ENCODE measurements at places on chromosomes 2 and 18. TPM values are rescaled to one million over a fixed set of nuclear protein-coding genes. Genes with fewer than 3 reads are reported as not detected.

- DNase-seq, result no peak
Measured at GRCh38 chr2:236180076-236180816, 12.1 kb upstream of the GBX2 start.

DNA sequence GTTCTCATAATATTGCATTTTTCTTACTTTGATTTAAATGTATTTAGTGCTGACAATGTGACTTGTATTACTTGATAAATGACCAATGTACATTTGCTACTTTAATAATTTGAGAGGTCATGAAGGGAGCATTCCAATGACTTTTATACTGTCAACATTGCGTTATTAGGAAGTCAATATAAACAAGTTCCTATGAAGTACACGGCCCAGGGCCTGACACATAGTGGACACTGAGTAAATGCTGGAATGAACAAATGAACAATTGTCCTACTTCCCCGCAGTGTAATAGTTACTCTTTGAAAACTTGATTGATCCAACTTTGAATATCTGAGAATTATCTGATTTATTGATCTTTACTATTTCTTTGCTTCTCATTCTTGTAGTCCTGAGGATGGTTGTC lies 47.3 kb downstream of the PKP4 start:
- no peak for DNase-seq

- no peak for DNase-seq
Measured at GRCh38 chr2:37377187-37377532, 32.7 kb downstream of the QPCT start.

The AQP12B gene
- not detected for total RNA-seq

DNA sequence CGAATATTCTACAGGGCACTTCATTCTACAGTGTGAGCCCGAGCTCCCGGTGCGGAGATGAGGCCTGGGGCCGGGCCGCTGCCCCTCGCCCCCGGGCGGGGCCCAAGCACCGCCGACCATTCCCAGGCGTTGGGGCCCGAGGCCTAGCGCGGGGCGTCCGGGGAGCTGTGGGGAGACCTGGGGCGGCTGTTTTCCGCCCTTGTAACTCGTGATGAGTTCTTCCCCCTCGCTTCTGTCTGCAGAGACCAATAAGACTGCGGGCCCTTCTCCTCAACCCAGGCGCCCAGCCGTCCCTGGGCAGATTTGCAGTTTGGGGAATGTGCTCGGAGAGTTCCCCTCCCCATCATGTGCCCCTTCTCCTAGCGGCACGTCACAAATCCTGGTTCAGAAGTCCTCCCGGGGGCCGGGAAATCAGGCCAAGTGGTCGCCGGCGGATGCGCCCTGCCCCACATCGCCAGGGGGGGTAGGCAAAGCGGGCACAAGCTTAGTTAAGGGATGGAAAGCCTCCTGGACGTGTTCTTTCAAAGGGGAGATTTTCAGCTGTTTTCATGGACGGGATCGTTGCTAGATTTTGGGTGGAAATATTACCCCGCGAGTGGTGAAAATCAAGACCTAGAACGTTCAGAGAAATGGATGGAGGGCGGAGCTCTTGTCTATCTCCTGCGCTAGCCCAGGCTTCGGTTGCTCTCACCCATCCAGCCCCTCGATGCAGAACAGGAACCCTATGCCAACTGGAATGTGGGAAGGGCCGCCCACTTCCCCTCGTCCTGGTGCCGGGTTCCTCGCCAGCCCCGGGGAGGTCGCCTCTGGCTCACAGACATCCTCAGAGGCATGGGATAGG lies 18.8 kb upstream of the HAAO start:
- DNase-seq, result peak; percentile 94

The KCNG2 gene
- not detected for total RNA-seq

GRCh38 chr2:102291319-102292075 lies 19.9 kb upstream of the IL1RL1 start:
- DNase-seq, result no peak

DNA sequence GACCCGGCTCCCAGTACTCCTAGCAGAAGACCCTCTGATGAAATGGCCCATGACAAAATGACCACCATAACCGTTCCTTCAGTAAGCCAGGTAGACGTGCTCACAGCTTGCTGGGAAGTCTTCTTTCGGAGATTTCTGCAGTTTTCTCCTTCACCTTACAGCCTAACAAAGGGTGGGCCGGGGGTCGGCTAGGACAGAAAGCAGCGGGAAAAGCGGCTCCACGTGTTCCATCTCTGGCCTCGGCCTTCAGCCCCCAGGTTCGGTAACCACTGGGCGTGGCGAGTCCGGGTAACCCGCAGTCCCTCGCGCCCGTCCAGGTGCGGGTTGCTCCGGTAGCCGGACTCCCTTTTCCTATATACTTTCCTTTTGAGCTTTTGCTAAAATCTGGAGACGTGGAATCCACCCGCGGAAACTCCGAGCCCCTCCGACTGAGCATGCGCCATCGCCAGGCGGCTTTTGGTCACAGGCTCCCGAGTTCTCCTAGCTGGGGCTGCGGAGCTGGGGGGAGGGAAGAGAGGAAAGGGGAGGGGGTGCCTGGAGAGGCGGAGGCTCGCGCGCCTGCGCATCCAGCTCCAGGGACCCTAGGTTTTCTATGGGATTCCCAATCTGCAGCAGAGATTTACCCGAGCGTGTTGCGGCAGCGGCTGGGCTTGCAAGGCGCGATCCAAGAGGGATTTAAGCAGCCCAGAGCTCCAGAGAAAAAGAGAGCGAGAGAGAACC lies at the start of gene VSNL1:
Gene VSNL1 (plus strand): TSS at position 604 of the 720 bp plus-strand sequence. CDS start 51,379 bp downstream, outside the sequence.
- no peak for DNase-seq

GRCh38 chr2:207167099-207167923 lies 1.6 kb upstream of the KLF7 start:
- no peak for DNase-seq

The BOLL gene
- not detected for total RNA-seq

GRCh38 chr2:232842689-232843088 lies 27.4 kb upstream of the SNORC start:
- DNase-seq, result no peak

DNA sequence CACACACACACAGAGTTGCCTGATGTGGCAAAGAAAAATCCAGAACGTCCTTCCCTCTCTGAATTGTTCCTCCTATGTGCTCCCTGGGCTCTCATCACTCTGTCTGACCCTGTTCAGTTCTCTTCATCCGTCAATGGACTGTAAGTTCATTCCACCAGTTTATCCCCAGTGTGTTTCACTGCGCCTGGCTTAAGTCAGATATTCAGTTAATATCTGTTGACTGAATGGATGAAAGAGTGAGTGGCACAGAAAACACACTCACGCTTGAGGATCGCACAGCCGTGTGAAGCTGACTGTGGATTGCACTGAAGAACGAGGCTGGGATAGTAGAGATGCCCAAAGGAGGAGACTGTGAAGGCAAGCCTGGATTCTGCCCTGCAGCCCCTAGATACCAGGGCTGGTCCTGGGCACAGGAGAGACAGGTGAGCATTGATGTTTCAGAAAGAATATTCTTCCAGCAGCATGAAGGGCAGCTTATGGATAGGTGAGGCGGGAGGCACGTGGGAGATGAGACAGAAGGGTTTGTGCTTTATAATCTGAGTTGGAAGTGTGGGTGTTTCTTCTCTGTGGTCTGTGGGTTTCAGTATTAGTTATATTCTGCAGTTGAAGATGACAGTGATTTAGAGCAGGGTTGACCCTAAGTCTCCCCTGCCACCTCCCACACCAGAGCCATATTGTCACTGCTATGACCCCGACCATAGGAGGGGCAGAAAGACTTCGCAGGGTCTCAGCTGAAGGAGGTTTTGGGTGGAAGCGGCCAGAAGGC lies 129.9 kb downstream of the SOCS6 start:
- DNase-seq, result no peak

GRCh38 chr2:60553495-60554073 lies at the start of gene BCL11A:
Gene BCL11A, minus strand, starts transcription at chr2:60553654. Its CDS starts 384 bp downstream, at chr2:60553270.
- DNase-seq, result no peak

GRCh38 chr2:46737577-46737976 lies 178.0 kb downstream of the MCFD2 start:
- DNase-seq, result no peak

The DNAJC27 gene
- total RNA-seq, result 11.3 TPM

DNA sequence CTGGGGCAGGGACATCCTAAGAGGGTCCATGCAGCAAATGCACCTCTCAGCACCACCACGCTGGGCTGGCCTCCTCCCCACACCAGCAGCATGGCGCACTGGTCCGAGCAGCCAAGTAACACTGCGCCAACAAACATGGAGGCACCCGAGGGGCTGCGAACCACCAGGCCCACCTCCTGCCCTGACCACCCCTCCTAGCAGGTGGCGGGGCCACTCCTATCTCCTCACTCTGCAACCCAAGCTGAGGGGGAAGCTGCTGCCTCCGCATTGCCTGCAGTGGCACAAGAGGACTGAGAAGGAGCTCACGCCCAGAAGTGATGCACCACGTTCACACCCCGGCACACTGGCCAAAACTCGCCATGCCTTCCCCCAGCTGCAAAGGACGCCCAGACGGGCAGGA lies 94.4 kb downstream of the EIPR1 start:
- DNase-seq, result no peak

DNA sequence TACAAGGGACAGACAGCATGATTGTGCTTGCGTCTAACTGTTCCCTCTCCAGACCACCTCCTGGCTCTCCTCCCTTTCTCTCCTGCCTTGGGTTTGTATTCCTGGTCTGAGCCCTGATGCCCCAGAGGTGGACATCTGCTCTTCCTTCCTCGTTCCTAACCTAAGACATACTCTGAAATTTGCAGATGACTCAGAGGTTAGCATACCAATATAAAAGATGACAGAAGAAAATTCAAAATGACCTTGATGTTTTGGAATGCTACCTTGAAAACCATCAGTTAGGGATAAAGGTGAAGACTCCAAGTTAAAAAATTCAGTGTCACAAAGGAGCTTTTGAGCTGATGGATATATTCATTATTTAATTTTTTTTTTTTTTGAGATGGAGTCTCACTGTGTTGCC lies 12.9 kb downstream of the SMYD1 start:
- no peak for DNase-seq

DNA sequence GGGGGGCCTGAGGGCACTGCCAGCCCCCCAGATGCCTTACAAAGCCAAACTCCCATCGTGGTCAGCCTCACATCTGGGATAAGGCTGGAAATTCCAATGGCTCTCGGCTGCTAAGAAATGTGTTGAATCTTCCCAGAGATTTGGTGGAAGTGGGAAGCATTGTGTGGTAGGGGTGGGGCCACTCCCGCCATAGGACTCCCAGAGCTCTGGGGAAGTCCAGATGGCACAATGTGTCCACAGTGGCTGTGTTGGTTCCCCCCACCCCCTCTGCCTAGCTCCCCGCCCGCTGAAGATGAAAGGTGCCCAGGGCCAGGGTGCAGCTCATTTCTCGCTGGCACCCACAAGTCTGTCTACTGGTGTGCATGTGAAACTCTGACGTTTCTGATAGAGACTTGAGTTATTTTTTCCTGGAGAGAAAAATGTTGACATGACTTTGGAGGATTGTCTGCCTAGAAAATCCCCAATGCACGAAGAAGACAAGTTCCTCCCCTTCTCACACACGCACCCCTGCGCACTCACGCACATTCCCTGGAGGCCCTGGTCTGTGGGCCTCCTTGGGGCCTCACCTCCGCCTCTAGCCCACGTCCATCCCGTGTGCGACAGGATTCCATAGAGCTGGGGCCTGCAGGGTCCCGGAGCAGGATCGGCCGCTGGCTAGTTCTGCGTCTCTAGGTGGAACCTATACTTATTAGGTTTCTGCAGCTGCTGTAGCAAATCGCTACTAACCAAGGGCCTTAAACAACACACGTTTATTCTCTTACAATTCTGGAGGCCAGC lies 199.1 kb downstream of the ZFP36L2 start:
- DNase-seq, result no peak

The NT5DC4 gene
- total RNA-seq, result not detected

- no peak for DNase-seq
Measured at GRCh38 chr2:207887500-207887899, 117.8 kb upstream of the FZD5 start.

DNA sequence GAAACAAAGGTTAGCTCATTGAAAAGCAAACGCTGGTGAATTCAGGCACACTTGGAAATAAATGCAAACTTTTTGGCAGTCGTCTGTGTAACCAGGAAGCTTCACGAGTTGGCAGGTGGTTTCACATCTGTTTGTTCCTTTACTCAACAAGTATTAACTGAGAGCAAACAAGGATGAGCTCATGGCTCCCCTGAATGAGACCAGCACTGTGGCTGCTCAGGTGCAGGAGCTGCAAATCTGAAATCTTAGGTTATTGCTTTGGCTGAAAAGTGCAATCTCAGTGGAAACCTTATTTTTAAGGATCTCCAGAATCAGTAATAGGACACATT lies 46.3 kb downstream of the SH3RF3 start:
- no peak for DNase-seq

- DNase-seq, result no peak
Measured at GRCh38 chr2:231601356-231602229, 8.9 kb downstream of the TEX44 start.

The PLGLB2 gene
- total RNA-seq, result 2.0 TPM

GRCh38 chr2:230903231-230904150 lies 21.6 kb downstream of the GPR55 start:
- peak; percentile 84 for DNase-seq

The CARF gene
- total RNA-seq, result 16.5 TPM

DNA sequence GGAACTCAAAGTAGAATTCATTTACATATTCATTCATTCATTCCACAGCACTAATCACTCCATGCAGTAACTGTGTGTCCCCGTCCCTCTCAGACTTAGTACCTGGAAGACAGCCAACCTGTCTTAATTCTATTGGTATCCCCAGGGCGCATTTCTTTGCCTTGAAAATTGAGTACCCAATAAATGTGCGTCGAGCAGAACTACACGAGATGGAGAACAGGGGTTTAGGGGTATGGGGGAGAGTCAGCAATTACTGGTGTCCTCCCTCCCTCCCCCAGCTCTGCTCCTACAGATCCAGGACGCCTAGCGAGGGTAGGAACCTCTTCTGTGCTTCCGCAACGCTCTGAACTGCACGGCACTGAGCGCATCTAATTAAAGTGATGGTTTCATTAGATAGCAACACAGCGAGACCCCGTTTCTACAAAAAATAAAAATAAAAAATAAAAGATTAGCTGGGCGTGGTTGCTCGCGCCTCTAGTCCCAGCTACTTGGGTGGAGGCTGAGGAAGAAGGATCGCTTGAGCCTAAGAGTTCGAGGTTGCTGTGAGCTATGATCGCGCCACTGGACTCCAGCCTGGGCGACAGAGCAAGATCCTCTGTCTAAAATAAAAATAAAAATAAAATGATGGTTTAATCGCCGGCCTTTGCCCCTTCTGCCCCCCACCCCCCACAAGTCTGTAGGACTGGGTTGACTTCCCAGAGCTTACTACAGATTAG lies 614 bp upstream of the FKBP1B start:
- no peak for DNase-seq

DNA sequence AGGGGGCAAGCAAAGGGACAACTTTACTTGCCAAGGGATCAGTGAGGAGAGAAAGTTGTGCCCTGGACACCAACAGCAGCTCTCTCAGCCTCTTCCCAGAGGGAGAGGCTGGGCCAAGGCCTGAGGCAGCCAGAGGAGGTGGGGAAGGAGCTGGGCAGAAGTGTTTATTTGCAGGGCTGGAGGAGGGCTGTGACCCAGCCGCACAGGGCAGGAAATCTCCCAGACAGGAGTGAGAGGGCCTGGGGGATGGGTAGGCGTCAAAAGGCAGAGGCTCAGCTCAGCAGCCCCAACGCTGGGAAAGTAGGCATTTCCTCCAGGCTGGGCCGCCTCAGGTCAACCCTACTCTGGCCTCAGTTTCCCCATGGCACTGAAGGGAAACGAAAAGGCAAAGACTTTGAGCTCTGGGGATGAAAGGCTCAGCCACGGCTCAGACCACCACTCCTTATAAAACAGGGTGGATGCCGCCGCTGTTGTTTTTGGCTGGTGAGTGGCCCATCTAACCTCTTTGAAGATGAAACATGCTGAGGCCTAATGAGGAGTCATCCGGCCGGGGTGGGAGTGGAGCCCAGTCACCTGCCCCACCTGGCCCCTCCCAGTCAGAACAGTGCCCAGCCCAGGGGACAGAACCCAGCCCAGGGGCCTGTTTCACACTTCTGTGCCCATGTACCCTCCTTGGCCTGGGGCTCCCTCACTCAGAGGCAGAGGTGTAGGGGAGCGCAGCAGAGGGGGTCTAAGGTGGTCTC lies 21.9 kb upstream of the SEMA4C start:
- DNase-seq, result no peak
